ENCODE measurements at places on chromosomes 3 and 15.

DNA sequence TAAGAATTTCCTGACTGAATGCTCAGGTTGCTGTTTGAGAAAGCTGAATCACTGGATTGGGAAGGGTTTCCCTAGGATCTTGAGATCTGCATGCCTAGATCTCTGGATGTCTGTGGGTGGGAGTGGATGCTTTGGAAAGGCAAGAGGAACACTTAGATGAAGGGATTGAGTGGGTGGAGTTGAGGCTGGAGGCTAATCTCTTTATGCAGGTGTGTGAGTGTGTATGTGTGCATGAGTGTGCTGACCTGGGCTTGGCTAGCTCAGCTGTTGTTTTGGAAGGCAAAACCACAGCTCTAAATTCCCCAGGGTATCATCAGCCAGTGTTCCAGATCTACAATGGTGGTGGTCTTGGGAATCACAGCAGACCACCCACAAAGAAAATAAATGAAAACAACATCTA, 60.5 kb downstream of the CLDN1 start:
- DNase-seq, result no peak

DNA sequence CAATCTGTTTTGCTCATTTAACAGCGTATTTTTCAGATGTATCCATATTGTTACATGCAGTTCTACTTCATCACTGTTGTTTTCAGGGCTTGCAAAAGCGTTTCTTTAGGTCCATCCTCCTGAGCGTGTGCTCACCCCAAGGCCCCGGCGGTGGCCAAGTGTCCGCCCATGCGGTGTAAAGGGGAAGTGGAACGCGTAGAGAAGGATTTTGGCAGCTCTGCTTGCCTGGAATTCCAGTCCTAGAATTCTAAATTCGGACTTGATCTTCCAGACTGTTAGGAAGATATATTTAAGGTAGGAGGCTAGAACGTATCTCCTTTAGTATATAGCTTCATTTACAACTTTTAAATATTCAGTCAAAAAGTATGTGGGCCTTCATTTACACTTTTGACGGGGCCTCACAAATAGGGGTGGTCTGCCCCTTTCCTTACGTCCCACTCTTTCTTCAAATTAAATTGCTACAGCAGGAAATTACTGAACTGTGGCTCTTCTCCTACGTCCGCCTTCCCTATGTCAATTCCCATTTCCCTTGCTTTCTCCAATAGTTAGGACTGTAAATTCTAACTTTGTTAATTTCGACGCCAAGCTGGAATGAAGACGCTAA, 609 bp upstream of the TBC1D23 start:
- no peak for DNase-seq

- DNase-seq, result no peak
Measured at GRCh38 chr3:30042916-30043555, 563.4 kb upstream of the TGFBR2 start.

DNA sequence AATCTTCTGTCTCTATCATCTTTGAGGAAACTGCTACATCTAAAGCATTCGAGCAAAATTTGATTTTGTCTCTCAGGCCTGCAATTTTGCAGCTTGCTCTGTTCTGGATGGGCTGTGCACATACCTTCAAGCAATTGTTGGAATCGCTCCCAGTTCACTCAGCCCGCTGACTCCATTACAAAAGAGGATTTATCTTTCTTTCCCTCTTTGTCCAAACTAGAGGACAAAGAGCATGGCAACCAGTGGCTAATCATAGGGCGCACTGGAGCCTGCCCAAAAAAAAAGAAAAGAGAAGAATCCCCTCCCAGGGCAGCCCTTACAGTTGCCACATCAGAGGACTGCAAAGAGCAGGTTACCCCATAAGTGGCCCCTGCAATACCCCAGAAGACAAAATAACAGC, 49.0 kb upstream of the DUT start:
- no peak for DNase-seq

GRCh38 chr3:52401021-52401420, 43.9 kb downstream of the SEMA3G start:
- DNase-seq, result no peak

DNA sequence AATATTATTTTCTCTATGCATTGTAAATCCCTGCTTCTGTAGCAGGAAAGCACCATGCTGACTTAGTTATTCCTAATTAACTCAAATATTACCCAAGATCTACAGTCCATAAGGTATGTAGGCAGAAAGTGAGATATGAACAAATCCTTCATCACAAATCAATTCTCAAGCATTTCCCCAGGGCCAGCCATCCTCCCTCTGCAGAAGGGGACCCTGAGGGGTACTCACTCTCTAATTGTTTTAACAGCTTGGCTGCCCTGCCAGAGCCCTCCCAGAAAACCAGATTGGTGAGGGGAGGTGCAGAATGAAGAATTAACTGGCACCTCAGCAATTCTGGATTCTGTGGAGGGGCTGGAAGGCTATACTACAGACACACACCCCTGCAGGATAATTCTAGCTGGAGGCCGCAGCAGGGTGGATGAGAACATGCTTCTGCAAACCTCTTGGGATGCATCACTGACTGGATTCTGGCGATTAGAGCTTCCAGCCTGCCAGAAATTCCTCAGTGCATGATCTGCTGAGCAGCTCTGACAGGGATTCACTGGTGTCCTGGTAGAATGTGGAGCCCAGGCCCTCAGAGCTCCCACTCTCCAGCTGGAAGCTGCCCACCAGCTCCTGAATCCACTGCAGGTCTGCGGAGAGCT, 88.6 kb upstream of the HERC1 start:
- no peak for DNase-seq

DNA sequence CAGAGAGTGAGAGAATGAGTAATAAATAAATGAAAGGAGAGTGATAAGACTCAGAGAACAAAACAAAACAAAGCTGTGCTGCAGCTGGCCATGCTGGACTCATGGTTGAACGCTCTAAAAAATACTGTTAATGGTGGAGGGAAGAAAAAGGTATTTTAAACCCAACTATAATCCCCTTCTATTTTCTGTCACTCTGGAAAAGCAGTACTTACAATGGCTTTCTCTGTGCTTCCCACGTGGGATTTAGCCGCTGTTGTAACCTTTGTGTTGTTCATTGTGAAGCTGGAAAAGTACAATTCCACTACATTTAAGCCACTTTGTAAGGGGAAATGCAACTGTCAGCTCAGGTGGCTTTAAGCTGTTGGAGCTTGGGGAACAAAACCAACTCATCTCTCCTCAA, 917.7 kb downstream of the IGSF11 start:
- no peak for DNase-seq

DNA sequence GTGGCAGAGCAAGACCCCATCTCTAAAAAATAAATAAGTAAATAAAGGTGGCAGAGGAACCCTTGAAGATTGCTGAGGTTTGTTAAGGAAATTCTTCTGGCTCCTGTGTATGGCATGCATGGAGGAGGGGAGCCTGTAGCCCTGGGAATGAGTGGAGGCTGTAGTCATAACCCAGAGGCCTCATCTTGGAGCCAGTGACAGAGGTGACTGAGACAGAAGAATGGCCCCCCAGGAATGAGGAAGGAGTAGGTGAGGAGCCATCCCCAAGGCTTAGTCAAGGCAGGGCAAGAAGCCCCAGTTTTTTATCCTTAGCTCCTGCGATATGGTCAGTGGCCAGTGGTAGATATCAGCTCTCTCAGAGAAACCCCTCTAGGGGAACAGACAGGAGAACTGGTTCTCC, 46.5 kb downstream of the BSN start:
- DNase-seq, result no peak

DNA sequence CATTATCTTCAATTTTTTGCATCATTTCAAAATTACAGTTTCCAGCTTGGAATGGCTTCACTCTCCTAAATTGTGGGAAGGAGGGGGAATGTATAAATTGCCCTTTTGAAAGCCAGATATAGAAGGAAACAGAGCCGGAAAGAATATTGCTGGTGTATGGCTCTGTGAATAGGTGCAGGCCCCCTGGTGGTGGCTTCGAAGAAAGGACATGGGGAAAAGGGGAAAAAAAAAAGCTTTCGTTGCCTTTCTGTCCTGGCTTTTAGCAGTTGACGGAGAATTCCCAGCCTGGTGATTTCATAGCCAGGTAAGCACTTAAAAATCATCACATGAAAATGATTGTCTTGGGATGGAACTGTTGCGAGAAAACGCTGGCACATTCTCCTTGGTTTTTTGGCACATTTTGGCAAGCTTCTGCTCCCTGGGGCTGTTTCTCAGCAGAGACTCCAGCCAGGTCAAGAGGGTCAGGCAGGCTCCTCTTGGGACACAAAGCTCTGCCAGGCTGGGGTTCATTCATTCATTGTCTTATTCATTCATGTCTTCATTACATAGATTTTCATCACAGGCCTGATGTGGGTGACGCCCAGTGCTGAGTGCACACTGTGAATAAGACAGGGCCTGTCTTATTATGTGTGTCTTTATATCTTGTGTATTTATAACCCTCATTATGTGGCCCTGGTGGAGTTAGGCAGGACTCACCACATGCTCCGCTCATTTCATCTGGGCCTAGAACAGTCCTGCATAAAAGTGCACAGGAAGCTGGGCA, 300.0 kb upstream of the TPM1 start:
- peak; percentile 47 for DNase-seq
